ENCODE measurements at places on chromosomes 7 and 10.

GRCh38 chr7:46421441-46422230, 500.6 kb upstream of the IGFBP3 start:
- no peak for DNase-seq

DNA sequence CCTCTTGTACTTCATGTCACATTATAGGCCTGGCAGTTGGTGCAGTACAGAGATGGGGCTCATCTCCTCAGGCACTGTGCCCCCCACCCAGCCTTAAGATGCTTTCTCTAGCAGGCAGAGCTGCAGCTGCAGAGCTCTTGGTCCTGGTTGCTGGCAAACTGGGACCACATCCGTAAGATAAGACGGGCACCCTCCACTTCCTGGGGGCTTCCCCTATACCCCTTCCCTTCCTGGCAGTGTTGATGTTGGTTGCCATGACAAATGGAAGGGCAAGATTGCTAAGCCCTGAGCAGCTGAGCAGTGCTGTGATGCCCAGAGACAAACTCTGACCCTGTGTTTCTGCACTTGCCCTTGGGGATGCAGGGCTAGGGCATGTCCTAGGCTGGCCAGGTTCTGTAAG, 103.4 kb upstream of the ANLN start:
- peak; percentile 16 for DNase-seq

DNA sequence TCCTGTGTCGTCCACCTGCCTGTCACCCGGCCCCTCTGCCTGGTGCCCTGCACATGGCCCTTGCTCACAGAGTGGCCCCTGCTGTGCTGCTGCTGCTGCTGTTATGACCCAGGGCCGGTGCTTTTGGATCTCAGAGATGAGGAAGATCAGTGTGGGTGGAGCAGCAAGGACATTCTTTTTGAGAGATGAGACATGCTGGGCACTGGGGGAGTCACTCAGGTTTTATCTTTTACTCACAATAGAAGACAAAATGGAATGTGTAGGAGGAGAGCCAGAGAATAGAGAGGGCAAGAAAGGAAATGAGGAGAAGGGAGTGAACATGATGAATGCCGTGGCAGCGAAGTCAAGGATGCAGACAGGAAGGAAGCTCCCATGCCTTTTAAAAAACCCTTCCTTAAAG, 611.5 kb upstream of the DPP6 start:
- no peak for DNase-seq

DNA sequence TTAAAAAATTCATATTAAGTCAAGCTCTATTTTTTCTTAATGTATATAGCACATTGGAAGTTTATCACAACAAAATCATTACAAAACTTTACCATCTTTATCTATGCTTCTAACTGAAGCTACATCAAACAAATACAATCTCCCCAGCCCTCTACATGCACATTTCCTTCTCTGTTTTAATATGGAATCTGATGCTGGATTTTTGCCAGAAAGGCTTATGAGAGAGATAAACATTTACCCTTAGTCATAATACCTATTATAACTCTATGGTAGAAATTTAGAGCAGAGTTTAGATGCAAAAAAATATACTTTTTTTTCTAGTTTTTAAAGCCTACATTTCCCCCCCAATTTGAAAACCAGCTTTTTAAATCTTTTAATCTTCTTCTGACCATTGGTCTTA, 1198.6 kb downstream of the GATA3 start:
- DNase-seq, result no peak

- no peak for DNase-seq
These were observed 203.9 kb downstream of the FAM107B start for GRCh38 chr10:14570800-14571199.

GRCh38 chr7:101743241-101743994, 74.0 kb upstream of the CUX1 start:
- DNase-seq, result peak; percentile 39

- no peak for DNase-seq
These were observed 22.9 kb downstream of the STRIP2 start for GRCh38 chr7:129457101-129457500.

DNA sequence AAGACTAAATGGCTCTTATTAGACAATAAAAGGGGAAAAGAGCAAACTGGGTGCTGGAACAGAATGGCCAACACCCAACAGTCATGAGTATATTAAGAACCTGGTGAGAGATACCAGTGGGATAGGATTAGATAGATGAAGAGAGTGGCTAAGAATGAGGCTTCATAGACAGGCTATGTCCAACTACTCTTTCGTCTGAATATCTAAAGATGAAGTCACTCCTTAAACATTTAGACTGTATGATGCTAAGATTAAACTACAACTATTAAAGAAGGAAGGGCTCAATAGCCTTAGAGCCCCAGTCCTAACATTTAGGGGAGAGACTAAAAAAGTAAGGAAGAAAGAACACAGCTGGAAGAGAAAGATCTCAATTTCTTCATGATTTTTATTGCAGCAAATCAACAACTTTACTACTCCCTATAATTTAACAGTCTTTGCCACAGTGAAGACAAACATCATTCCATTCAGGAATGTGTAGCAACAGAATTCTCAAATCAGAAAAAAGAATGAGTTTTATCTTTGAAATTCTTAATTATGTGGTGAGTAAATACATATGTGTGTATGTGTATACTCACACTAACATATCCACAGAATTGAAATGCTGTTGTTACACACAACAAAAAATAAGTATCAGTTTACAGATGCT, 45.6 kb downstream of the CACNA2D1 start:
- DNase-seq, result no peak

DNA sequence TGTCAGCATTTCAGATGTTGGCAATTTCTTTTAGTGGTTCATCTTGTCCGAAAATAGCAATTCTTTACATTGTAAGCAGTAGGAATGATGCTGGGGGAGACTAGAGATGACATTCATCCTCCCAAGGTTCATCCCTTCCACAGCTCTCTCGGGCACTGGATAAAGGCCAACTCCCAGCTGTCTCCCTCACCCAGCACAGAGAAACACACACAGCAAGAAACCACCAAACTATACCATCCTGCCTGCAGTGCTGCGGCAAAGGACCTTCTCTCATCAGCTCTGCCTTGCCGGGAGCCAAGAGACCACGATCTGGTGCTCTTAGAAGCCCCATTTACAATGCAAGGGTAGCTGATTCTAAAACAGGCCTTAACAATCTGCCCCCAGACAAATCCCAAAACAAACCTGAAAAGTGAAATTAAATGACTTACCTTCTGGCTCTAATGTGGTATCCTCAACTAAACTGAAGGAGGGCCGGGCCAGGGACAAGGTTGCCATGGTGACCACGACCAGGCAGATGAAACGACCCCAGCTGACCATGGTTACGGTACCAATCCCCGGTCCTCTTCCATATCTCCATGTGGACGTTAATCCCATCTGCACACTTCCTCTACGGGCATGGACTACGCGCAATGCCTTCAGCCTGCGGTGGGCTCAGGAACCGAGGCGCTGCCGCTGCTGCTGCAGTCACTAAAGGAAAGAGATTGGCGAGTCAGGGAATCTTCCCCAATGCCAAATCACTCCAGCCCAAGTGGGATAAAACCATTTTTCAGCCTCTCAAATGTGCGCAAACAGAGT, 4.8 kb downstream of the FGFR2 start:
- DNase-seq, result no peak

GRCh38 chr10:7788639-7789286, 786 bp downstream of the ATP5F1C start:
- no peak for DNase-seq

GRCh38 chr7:57400531-57401155, 49.3 kb upstream of the ZNF716 start:
- DNase-seq, result no peak

DNA sequence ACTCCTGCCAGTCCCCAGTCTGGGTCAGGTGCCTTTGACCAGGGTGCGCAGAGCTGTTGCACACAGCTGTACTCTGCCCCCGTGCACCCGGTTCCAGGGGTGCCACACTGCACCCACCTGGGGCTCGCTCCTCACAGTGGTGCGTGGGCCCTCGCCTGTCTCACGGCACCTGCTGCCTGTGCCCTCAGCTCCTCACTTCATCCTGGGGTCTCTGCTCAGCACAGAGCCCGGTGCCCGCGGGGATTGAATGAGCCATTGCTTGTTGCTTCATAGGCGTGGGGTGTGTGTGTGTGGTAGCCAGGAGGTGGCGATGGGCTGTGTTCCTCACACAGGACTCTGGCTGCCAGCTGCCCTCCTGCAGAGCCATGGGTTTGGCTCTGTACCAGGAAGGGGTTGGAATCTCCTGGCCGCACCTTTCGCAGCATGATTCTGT, 18.5 kb downstream of the EIF3B start:
- no peak for DNase-seq

- no peak for DNase-seq
These were observed 308.0 kb downstream of the EXOC4 start for GRCh38 chr7:133560900-133561299.

DNA sequence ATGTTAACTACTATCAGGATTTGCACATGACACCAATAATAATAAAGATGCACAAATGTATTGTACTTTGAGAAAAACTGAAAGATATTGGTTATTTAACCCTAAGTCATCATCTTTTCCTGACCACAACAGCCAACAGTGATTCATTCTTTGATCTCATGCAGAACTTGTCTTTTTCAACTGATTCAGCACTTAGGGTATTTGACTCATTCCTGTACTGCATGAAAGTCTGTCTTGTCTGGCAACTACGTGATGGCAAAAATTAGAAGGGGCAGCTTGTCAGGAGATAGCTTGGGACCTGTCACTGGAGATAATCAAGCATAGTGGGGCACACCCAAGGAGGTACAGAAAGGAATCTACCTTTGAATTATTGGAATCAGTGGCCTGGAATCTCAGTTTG, 77.8 kb upstream of the LRRC17 start:
- no peak for DNase-seq

- no peak for DNase-seq
These were observed 945 bp downstream of the ADO start for GRCh38 chr10:62805231-62806099.

- no peak for DNase-seq
These were observed 98.0 kb downstream of the MAD1L1 start for GRCh38 chr7:2134740-2135139.

DNA sequence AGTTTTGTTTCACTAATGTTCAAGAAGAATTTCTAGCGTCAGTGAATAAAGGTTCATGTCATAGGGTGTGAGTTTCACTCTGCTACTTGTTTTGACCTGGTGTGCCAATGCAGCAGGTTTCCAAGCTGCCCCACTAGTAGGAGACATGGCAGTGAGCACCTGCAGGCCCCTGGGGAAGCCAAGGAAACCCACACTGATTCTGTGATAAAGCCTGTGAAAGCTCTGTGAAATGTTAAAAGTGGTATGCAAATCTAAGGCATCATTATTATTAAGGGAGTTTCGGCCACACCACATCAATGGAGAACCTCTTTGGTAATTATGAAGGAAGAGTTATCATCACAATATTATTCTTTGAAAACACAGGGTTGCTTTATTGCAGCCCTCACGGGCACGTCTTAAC, 46.4 kb downstream of the ABCB5 start:
- no peak for DNase-seq

- no peak for DNase-seq
These were observed 313.5 kb downstream of the WDR37 start for GRCh38 chr10:1369665-1370064.

GRCh38 chr7:74590813-74591212, 66.7 kb upstream of the GTF2I start:
- no peak for DNase-seq

- peak; percentile 64 for DNase-seq
These were observed 7.6 kb upstream of the TMEM236 start for GRCh38 chr10:17744341-17744861.

- no peak for DNase-seq
These were observed 26.6 kb upstream of the KAT6B start for GRCh38 chr10:74799721-74800221.

GRCh38 chr7:18866359-18867036, 250.9 kb downstream of the TWIST1 start:
- DNase-seq, result no peak

DNA sequence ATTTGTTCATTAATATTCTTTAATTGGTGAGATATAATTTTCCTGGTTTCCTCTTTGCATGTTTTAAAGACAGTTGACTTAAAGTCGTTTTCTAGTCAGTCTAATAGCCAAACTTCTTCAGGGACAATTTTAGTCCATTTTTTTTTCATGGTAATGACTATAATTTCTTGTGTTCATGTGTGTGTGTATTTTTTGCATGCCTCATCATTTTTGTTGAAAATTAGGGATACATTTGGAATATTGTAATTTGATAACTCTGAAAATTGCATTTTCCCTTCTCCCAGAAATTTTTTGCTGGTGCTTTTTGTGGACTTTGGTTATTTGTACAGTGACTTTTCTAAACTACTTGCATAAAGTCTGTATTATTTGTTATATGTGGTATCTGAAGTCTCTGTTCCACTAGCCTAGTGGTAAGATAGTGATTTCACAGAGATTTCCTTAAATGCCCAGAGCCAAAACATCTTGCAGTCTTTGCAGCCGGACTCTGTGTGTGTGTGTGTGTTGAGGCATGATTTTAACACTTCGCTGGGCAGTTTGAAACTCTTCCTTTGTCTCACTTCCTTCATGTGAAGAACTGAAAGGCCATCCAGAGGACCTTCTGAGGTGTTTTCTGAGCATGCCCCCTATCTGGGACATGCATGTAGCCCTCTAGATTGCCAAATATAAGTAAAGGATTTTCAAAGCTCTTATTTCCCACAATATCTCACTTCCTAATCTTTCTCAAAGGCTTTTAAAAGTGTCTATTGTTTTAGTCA, 40.9 kb upstream of the ZNF365 start:
- no peak for DNase-seq

GRCh38 chr10:100006243-100006886, 3.4 kb downstream of the DNMBP start:
- DNase-seq, result no peak
